ENCODE measurements at places on chromosomes 6 and 20.

- DNase-seq: no peak
- H3K4me3 ChIP-seq: no peak overlapping the region
- H3K4me1 ChIP-seq: no peaks in the 10 kb centered on the region
- no peaks in the 10 kb centered on the region for H3K27me3 ChIP-seq
- no peaks in the 10 kb centered on the region for H3K36me3 ChIP-seq
Measured at GRCh38 chr6:3520281-3521230, 63.7 kb upstream of the SLC22A23 start.

GRCh38 chr20:61629602-61630390, 377.7 kb downstream of the CDH4 start:
- H3K27ac ChIP-seq: no peak overlapping the region
- H3K4me3 ChIP-seq: no peak overlapping the region
- no peaks in the 10 kb centered on the region for H3K36me3 ChIP-seq
- no peak for DNase-seq
- H3K27me3 ChIP-seq: no peaks in the 10 kb centered on the region

- no peak for DNase-seq
- no peaks in the 10 kb centered on the region for H3K27me3 ChIP-seq
- no peak overlapping the region for H3K4me3 ChIP-seq
- H3K27ac ChIP-seq: no peak overlapping the region
- H3K36me3 ChIP-seq: no peaks in the 10 kb centered on the region
Measured at GRCh38 chr6:16004934-16005679, 123.8 kb upstream of the MYLIP start.

DNA sequence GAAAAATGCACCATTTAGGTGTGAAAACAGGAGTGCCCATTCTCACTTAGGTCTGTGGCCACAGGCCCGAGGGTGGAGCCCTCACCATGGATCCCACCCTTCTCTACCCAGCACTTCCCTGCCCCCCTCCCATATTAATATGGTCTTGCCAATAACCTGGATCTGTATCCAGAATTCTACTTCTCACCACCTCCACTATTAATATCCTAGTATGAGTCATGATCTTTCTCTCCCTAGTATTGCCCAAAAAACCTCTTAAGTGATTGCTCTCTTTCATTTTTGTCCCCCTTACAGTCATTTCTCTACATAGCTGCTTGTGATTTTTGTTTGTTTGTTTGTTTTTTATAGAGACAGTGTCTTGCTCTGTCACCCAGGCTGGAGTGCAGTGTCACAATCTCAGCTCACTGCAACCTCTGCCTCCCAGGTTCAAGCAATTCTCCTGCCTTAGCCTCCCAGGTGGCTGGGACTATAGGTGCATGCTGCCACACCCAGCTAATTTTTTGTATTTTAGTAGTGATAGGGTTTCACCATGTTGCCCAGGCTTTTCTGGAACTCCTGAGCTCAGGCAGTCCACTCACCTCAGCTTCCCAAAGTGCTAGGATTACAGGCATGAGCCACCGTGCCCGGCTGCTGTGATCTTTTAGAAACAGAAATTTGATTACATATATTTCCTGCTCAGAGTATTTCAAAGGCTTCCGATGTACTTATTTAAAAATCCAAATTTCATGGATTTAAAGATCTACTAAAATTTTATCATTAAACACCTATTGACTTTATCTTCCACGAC, 24.5 kb upstream of the TRDN start:
- H3K27me3 ChIP-seq: no peaks in the 10 kb centered on the region
- no peak for DNase-seq

- no peak overlapping the region for H3K4me3 ChIP-seq
- no peaks in the 10 kb centered on the region for H3K4me1 ChIP-seq
- no peaks in the 10 kb centered on the region for H3K36me3 ChIP-seq
- no peak overlapping the region for H3K27ac ChIP-seq
- no peaks in the 10 kb centered on the region for H3K27me3 ChIP-seq
Measured at GRCh38 chr6:37160922-37161778, 8.8 kb upstream of the PIM1 start.

GRCh38 chr6:139981066-139981624, 606.7 kb upstream of the CITED2 start:
- H3K27ac ChIP-seq: no peak overlapping the region
- peaks cover 2% of the 10 kb centered on the region for H3K4me1 ChIP-seq
- no peak overlapping the region for H3K4me3 ChIP-seq
- no peaks in the 10 kb centered on the region for H3K36me3 ChIP-seq

- DNase-seq: no peak
- no peak overlapping the region for H3K27ac ChIP-seq
- no peaks in the 10 kb centered on the region for H3K36me3 ChIP-seq
- no peaks in the 10 kb centered on the region for H3K4me1 ChIP-seq
- no peaks in the 10 kb centered on the region for H3K27me3 ChIP-seq
Measured at GRCh38 chr6:53635322-53635721, 30.2 kb downstream of the KLHL31 start.

GRCh38 chr20:13223736-13224520, 2.9 kb downstream of the ISM1 start:
- H3K4me1 ChIP-seq: no peaks in the 10 kb centered on the region
- 0 out of 2 replicates have a peak, but pooled peaks cover 3% of the 10 kb centered on the region for H3K36me3 ChIP-seq
- DNase-seq: no peak
- H3K4me3 ChIP-seq: no peak overlapping the region

GRCh38 chr20:53795170-53795569, 201.5 kb upstream of the ZNF217 start:
- H3K36me3 ChIP-seq: no peaks in the 10 kb centered on the region
- no peak for DNase-seq
- H3K4me3 ChIP-seq: no peak overlapping the region
- H3K27me3 ChIP-seq: no peaks in the 10 kb centered on the region
- no peaks in the 10 kb centered on the region for H3K4me1 ChIP-seq
- no peak overlapping the region for H3K27ac ChIP-seq
